ENCODE measurements at places on chromosomes 3 and 15. TPM values are rescaled to one million over a fixed set of nuclear protein-coding genes. Genes with fewer than 3 reads are reported as not detected.

Gene KNG1
- total RNA-seq: not detected

Gene USF3
- total RNA-seq: 2.7 TPM

Gene CYP8B1
- total RNA-seq: not detected

Gene BHLHE40
- 115 TPM for total RNA-seq

Gene ESYT3
- 0.93 TPM for total RNA-seq

Gene NEO1
- 37.7 TPM for total RNA-seq

Gene GCSAM
- total RNA-seq: not detected

Gene CISH
- total RNA-seq: 0.48 TPM

Gene SEMA6D
- total RNA-seq: not detected

Gene KBTBD12
- total RNA-seq: not detected

Gene UBAP1L
- total RNA-seq: 0.91 TPM

Gene FNDC3B
- total RNA-seq: 41.4 TPM
